Cortex of kidney (tissue), 1 donor: ENCODE measurements at places on chromosomes 13 and 19.

- no peak for DNase-seq
Observed at GRCh38 chr19:48010932-48011758, 16.7 kb downstream of the ELSPBP1 start.

DNA sequence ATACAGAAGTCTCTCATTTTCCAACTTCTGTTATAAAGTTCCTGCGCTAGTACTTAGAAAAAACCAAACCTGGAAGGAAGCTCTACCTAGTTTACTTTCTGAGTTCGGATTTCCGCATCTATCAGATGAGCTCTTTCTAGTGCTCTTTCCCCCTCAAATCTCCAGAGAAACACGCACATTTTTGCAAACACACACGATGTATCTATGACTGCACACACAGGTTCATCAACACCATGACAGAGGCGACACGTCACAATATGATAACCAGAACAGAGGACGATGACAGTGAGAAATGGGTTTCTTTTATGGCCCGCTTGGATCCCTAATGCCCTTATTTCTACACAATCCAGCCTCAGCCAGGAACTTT lies 629 bp upstream of the LRRC63 start:
- no peak for DNase-seq

DNA sequence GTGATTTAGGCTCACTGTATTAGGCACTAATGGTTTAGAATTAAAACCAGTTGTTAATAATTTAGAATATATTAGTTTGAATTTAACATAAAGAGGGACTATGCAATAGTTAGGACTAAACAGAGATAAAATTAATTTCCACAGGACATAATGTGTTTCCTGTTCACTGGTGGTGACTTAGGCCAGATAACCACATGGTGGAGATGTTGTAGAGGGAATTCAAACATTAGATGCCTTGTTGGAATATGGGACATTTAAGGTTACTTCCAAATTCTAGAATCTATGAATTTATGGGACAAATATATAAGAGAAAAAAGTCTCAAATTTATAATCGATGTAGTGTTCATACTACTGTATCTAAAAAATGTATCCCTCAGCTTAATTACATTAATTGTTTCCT lies 615.5 kb upstream of the KLHL1 start:
- no peak for DNase-seq

GRCh38 chr19:53626976-53627375 lies 4.8 kb upstream of the DPRX start:
- no peak for DNase-seq

DNA sequence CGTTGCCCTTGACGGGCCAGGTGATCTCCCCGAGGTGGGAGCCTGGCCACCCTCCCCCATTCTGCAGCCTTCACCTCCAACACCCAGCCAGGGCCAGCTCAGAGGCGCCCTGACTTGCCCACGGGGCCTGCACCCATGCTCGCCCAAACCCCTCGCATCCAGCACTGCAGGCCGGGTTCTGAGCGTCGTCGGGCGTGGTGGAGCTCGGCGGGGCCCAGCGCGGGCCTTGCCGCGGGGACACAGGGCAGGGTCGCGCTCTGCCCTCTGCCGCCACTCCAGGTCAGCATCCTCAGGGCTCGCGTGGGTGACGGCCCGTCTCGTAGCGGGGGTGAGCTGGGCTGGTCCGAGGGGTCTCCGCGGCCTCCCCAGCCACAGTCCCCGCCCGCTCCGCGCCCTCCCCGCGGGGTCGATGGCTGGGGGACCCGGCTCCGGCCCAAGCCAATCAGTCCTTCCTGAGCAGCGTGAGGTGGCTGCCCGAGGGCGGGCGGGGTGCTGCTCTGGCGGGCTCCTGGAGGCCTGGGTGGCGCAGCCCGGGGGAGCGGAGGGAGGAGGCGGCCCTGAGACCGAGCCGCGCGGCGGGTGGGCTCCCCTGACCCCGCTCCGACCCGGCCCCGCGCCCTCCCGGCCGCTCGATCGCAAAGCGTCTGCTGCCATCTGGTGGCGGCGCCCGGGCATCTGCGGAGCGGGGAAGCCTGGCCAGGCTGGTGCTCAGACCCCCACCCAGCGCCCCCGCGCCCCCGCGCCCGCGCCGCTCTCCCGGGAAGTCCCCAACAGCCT lies 61.4 kb downstream of the CCNE1 start:
- no peak for DNase-seq

DNA sequence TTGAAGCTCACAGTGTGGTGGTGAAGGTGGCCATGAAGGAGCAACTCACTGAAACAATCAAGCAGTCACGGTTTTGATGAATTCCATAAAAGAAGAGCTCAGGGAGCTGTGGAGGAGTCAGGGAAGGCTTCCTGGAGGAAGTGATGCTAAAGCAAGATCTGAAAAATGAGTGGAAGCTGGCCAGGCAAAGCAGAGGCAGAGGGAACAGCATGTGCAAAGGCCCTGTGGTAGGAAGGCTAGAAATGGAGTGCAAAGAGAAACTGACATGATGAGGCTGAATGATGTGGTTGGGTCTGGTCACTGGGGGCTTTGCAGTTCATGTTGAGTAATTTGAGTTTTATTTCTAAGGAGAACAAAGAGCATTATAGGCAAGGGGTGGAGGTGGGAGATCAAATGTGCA lies 6.9 kb downstream of the ADGRE1 start:
- no peak for DNase-seq

DNA sequence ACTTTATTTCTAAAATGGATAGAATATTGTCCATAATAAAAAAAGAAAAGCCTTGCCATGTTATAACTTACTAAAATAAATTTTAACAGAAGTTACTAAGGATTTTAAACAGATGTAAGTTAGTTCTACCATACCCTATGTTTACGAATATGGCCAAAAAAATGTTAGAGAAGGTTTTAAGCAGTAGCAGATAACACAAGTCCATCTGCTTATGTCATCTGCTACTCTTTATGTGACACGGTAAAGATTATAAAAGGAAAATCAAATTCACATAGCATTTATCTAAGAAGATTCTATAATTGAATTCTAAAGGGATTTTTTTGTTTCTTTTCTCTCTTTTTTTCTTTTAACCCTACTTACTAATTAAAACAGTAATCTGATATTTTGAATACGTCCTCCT lies 114.2 kb upstream of the MIR17HG start:
- DNase-seq, result no peak

DNA sequence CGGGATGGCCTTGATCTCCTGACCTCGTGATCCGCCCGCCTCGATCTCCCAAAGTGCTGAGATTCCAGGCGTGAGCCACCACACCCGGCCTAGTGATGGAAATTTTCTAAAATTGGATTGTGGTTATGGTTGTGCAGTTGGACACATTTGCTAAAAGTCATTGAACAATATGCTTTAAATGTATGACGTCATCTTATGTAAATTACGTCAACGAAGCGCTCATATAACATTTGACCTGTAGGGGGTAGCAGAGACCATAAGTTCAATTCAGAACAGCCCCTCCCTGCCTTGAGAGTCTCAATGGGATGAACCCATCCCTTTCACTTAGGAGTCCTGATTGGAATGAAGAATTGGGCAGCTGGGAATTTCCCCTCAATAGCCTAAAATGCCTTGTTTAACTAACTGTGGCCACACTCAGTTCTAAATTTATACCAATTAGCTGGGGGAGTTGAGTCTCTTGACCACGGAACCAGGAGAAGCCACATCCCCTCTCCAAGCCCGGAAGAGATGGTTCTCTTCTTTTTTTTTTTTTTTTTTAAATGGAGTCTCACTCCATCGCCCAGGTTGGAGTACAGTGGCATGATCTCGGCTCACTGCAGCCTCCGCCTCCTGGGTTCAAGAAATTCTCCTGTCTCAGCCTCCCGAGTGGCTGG lies 15.2 kb upstream of the TLE6 start:
- no peak for DNase-seq

- no peak for DNase-seq
Observed at GRCh38 chr19:4043401-4043800, 23.3 kb downstream of the ZBTB7A start.

GRCh38 chr19:45766296-45766868 lies 2.7 kb downstream of the SIX5 start:
- no peak for DNase-seq

DNA sequence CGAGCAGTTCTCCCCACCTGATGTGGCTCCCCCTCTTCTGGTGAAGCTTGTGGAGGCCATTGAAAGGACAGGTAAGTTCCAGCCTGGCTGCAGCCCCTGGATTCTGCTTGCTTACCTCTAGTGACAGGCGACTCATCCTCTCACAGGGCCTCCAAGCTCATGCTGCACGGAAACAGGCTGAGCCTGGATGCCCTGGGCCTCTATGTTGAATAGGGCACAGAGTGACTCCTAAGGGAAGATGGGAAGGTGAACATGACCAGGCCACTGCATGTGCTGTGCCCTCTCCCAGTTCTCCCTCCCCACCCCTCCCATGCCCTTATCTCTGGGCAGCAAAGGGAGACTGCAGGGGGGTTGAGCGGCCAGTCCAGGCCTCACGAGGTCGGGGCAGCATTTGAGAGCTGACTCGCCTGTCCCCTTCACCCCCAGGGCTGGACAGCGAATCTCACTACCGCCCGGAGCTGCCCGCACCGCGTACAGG lies 7.6 kb downstream of the PIK3R2 start:
- no peak for DNase-seq

- no peak for DNase-seq
Observed at GRCh38 chr13:44842158-44842557, 147.1 kb downstream of the NUFIP1 start.

DNA sequence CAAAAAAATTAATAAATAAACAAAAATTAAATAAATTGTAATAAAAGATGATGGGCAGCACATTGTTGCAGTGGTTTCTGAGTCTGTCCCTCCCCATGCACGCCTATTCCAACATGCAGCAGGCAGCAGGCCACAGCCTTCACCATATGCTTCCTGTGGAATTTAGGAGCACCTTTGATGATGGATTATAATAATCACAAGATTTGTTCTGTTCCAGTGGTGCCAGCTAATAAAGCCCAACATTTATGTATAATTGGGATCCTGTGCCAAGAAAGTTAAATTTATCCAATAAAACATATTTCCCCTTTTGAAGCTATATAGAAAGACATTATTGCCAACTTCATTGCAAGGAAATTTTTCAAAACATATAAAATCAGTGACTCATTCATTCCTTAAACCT lies 328.6 kb downstream of the FGF14 start:
- no peak for DNase-seq

GRCh38 chr13:104365430-104365829 lies 1299.2 kb upstream of the SLC10A2 start:
- no peak for DNase-seq

- DNase-seq, result no peak
Observed at GRCh38 chr19:7769171-7769570, 6.1 kb downstream of the CLEC4M start.

DNA sequence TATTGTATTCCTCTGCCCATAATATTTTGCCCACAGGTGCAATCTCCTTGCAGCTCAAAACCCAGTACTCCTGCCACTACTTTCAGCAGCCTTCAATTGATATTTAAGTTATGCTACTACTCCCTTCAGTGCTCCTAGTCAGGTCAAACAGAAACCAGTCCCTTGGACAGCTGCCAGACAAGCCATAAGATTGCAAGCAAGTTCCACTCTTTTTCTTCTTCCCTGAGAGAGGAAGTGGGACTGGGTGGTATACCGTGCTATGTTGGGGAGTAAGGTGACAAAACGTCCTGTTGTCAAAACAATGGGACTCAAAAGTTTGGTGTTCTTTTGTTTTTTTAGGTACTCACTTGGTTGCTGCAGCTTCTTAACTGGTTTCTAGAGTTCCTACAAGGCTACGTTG lies 63.1 kb upstream of the FRY start:
- DNase-seq, result no peak

DNA sequence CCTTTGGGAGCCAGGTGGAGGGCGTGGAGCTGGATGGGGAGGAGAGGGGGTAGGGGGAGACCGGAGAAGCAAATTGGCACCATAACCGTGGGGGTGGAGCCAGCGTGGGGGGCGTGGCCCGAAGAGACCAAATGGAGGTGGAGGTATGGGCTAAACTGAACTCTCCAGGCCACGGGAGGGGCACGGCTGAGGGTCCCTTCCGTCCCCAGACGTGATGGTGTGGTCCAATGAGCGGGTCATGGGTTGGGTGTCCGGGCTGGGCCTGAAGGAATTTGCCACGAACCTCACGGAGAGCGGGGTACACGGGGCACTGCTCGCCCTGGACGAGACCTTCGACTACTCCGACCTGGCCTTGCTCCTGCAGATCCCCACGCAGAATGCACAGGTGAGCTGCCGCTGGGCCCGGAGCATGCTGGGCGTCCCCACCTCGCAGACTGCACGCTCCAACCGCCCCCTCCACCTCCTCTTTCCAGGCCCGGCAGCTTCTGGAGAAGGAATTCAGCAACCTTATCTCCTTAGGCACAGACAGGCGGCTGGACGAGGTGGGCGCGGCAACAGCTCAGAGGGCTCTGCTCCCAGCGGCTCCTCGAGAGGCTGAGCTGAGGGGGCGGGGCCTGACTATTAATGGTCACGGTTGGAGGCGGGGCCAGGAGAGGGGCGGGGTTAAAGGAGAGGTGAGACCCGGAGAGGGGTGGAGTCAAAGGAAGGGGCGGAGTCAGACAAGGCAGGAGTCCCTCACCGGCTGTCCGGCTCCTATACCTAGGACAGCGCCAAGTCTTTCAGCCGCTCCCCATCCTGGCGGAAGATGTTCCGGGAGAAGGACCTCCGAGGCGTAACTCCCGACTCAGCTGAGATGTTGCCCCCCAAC lies 6.2 kb downstream of the HRC start:
- no peak for DNase-seq

DNA sequence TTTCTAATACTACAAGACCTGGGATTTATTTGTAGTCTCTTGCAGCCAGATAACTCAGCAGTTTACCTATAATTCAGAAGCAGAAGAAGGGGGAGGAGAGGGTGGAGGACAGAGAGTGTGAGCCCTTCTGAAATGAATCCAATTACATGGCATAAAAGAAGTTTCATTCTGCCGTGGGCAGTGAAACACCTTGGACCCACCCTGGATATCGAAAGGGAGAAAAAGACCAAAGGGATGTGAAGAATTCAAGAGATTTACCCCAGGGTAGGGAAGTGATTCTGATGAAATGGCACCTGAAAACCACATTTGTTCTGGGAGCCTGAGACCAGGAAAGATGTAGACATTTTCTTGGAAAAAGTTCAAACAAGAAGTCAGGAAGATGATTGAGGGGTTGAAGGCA lies 140.9 kb downstream of the NDFIP2 start:
- no peak for DNase-seq

GRCh38 chr13:107734891-107735625 lies 480.3 kb downstream of the LIG4 start:
- no peak for DNase-seq

- DNase-seq, result no peak
Observed at GRCh38 chr13:98570929-98571372, 6.0 kb downstream of the STK24 start.

- DNase-seq, result no peak
Observed at GRCh38 chr19:38837656-38838121, 6.1 kb upstream of the ECH1 start.

- no peak for DNase-seq
Observed at GRCh38 chr13:52411629-52412028, 5.7 kb upstream of the THSD1 start.

DNA sequence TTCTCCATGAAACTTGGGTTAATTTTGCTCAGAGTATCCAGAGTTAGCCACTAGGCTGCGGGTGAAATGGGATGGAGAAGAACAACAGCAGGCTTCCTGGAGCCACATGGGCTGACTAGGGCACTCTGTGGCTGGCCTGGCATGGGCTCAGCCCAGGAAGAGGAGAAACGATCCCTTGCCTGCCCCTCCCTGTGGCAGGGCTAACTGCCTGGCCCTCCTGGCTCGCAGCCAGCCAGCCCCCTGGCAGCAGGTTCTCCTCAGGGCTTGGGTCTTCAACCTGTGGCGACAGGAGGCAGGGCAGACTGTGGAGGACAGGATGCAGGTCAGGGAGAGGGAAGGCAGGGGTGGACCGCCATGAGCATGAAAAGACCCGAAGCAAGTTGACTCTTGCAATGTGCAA lies 78.7 kb upstream of the GPR183 start:
- no peak for DNase-seq

GRCh38 chr13:113355621-113356020 lies 8.3 kb downstream of the GRTP1 start:
- DNase-seq, result no peak
